ENCODE measurements at places on chromosomes 5 and 9.

GRCh38 chr5:72122602-72123001 lies 15.3 kb downstream of the MAP1B start:
- no peak for DNase-seq

DNA sequence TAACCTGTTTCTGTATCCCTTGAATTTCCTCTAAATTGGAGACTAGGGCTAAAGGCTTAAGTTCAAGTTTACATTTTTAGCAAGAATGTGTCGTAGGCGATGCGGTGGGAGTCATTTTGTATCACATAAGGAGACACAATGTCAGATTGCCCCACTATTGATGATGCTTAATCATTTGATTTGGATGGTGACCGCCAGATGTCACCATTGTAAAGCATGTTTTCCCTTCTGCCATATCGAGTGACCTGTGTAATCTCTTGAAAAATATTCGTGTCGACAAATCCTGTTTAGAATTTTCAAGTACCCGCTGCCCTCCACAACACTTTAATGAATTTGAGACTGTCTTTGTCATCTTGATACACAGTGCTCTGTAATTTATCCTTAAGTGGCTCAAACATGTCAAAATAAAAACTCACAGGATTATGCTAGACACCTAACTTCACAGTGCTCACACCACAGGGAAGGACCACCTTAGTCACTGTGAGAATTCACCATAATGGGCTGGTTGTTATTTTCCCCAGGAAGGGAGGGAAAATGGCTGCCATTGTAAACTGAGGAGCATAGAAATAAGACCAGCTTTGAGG lies 34.5 kb upstream of the SLC46A2 start:
- no peak for DNase-seq

DNA sequence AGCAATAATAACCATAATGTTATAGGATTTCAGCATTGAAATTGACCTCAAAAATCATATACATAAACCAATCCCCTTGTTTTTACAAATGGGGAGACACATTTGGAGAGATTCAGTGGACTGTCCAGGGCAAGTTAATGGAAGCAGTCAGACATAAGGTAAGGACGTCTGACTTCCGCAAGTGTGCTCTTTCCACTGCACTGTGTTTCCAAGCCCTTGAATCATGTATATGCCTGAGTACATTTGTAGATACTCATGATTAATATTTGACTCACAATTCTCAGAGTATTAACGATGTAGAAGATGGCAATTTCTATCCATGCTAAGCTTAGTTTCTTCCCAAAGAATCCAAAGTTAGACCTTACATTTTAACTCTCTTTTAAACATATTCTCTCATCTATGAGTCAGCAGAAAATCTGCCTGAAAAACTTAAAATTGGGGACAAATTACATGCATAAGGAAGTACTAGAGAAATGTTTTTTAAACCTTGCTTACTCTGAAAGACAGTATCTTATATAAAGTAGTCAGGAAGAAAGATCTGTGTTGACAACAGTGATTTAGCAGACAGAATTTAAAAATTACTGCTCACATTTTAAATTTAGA lies 165.3 kb downstream of the NFIB start:
- DNase-seq, result no peak

DNA sequence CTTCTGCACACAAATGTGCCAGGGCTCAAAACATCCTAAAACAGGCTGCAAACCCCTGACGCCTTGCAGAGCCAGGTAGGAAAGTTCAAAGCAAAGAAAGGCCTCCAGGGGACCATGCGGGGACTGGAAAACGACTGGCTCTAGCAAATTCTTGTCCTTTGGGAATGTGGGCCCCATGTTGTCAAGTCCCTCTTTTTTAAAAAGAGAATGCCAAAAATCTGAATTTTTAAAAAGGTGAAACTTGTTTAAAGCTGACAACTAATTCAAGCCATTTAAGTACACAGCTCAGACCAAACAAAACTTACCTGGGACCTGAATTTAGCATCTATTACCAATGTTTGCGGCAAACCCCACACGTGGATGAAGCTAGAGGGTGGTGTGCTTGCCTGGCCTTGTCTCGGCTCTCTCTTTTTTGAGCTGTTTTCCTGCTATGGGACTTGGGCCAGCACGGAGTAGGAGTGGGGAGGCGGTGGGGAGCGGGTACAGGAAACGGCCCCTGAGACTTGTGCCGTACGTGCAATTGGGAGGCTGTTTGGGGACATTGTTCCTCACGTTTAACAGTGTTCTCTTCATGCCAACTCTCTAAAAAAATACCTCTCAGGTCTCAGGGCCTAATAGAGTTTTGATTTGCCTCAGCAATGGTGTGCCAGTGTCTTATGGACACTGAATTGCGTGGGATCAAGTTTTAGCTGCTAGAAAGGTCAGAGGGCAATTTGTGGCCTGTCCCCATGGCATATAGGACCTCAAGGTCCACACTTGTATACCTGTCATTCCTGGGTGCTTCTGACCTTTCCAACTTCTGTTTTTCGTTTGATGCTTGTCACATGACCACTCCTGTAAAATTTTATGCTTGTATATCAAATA lies 15.1 kb upstream of the PHF19 start:
- DNase-seq, result no peak

DNA sequence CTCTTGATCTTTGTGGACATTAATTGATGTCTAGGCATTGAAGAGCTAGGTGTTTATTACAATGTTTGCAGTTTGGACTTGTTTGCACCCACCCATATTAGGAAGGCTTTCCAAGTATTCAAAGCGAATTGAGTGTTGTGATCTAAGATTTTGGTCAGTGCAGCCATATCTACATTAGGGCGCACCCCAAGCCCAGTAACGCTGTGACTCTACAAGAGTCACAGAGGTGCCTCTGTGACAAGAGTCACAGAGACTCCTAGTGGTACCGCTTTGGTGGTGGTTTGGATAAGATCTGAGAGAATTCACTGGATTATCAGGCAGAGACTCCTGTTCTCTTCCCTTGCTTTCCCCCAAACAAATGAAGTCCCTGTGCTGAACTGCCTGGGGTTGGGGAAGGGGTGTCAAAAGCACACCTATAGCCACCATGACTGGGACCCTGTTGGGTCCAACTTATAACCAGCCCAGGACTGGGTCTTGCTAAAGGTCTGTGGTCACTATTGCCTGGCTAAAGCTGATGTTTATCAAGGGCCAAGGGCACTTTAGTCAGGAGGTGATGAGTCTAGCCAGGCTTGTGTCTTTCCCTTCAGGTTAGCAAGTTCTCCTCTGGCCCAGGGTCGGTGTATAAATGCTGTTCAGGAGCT lies 114.1 kb upstream of the RIOK2 start:
- no peak for DNase-seq

DNA sequence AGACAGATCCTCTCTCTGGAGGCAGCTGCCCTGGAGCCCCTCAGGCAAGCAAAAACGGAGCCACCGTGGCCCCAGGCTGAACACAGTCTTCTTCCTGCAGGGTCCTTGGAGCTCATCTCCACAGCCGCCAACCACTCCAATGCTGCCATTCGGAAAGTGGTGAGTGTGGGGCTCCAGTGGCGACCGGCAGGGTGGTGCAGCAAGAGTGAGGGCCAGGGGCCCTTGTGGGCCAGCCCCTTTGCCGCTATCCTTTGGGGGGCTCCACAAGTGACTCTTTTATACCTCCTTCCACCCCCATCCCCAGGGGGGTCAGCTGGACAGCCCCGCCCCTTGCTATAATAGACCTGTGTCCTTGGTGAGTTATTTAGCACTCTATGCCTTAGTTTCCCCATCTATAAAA lies 47.4 kb upstream of the SUSD3 start:
- DNase-seq, result no peak

GRCh38 chr5:106699198-106699597 lies 971.5 kb downstream of the EFNA5 start:
- no peak for DNase-seq

GRCh38 chr5:141618804-141619554 lies at the start of gene DIAPH1:
TSS of gene DIAPH1 (minus strand) at chr5:141619000. CDS start at chr5:141618914, 86 bp downstream.
- DNase-seq, result peak; percentile 97

- no peak for DNase-seq
These were observed 49.7 kb downstream of the POC5 start for GRCh38 chr5:75667586-75667985.

- no peak for DNase-seq
These were observed 35.7 kb upstream of the LMX1B start for GRCh38 chr9:126578029-126578428.

- DNase-seq, result no peak
These were observed 140.1 kb downstream of the KDM4C start for GRCh38 chr9:6897898-6898302.

- no peak for DNase-seq
These were observed 1.1 kb downstream of the GSN start for GRCh38 chr9:121268851-121269641.

GRCh38 chr5:154421868-154422267 lies 23.9 kb upstream of the SAP30L start:
- DNase-seq, result no peak

DNA sequence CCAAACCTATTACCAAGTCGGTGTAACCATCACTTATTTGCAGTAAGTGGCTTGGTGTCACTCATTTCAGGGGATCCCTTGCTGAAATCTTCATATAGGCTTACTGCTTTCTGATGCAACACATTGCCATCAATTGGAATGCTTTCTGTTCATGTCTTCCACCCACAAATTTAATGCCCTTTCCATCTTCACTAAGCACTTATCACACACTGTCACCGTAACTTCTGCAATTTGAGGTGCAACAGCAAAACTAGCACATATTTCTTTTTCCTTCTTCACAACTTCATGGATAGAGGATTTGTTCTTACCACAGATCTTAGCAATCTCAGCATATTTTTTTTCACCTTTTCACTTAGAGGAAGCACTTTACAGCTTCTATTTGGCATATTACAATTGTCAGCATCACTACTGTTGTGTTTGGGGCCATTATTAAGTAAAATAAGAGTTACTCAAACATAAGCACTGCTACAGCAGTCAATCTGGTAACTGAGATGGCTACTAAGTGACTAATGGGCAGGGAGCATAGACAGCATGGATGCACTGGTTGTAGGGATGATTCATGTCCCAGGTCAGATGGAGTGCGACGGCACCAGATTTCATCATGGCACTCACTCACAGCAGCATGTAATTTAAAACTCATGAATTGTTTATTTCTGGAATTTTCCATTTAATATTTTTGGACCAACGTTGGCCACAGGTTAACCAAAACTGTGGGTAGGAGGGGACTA lies 70.1 kb downstream of the PIP5K1B start:
- no peak for DNase-seq

- DNase-seq, result no peak
These were observed 94.0 kb downstream of the ZNF462 start for GRCh38 chr9:106956971-106957370.

DNA sequence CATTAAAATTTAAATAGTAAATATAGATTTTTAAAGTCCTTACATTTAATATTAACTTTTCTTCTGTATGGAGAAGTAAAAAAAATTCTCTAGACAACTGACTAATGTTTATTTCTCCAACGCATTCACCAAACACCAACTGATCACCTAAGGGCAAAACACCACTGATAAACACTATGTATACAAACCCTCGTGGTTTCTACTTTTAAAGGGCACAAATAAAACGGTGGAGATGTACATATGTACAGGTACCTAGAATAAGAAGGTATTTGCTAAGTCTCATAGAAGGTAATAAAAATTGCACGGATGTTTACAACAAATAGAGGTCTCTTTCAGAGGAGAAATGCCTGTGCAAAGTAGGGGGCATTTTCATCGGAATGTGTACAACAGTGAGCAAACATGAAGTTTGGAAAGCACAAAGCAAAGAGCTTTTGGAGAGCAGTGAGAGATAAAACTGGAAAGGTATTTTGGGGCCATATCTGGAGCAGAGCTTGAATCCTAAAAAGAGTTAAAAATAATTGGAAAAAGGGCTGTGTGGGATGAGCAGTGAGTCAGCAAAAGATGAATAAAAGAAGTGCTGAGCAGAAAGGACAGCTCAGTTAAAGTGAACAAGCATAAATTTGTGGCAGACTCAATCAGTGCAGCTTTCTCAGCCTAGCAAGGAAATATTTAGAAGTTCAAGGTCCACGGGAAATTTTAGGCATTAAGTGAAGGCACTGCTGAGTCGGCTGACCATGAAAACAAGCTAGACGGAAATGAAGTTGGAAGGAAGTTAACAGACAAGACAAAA lies 160.0 kb downstream of the TMEM161B start:
- DNase-seq, result no peak

DNA sequence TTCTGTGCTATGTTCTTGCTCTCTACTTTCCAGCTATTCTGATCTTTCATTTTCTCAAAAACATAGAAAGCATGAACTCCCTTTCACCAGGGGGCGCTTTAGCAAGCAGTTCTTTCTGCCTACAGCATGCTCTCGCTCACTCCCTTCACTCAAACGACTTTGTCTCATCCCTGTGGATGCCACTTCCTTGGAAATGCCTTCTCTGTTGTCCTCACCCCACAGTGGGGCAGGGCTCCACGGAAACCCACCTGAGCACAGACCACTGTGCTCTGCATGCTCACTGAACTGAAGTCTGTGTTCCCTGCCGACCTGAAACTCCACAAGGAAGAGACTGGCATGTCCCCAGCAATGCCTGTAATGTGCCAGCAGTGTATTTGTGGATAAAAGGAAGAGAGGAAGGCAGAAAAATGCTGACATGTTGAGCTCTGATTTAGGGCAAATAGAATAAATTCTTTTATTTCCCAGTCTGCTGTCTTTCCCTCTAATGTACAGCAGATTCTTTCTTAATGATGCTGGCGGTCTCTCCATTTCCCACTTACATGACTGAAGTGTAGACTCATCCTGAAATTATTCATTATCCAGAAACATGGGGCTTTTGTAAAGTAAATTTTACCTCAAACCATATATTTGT lies 4.9 kb upstream of the ROR2 start:
- DNase-seq, result no peak

DNA sequence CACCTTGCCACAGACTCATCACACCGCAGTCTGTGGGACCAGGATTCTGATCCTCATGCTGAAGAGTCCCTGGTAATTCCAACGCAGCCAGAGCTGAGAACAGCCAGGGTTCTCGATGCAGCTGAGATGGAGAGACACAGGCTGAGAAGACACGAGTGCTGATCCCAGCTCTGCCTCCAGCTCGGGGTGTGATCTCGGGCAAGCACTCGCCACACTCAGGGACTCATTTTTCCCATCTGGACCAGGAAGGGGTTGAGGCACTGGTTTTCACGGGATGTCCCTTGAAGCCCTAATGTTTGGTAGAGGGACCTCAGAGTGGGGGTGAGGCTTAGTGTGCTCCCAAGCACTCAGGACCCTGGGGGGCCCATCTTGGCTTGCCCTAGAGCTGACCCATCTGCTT lies 200.4 kb downstream of the CDK5RAP2 start:
- no peak for DNase-seq

- DNase-seq, result no peak
These were observed 7.4 kb downstream of the NFIL3 start for GRCh38 chr9:91416096-91416712.

DNA sequence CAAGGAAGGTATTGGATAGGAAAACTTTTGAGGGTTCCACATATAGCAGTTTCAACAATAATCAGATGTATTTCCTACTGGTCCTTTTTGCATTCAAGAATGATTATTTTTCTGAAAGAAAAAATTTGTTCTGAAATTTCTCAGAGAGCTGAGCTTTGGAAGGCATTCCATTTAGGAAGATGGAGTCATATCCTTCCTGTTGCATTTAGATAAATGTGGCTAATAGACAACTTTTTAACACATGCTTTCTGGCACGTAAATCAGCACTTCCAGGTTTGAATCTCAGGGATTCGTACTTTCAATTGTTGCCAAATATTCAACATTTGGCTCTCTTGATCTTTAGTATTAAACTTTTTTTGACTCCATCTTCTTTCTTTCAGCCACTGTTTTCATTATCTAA lies 24.8 kb upstream of the TLR4 start:
- DNase-seq, result no peak

GRCh38 chr9:114820776-114821501 lies 15.1 kb upstream of the TNFSF15 start:
- no peak for DNase-seq

GRCh38 chr5:108769352-108769751 lies 21.7 kb downstream of the FER start:
- DNase-seq, result no peak
